ENCODE measurements at places on chromosomes 16 and 17.

GRCh38 chr17:73224237-73224636, 31.4 kb downstream of the COG1 start:
- no peak overlapping the region for H3K4me3 ChIP-seq
- H3K4me1 ChIP-seq, result no peaks in the 10 kb centered on the region
- H3K27me3 ChIP-seq, result no peaks in the 10 kb centered on the region
- DNase-seq, result no peak
- H3K36me3 ChIP-seq, result no peaks in the 10 kb centered on the region

GRCh38 chr17:2435862-2436261, 35.0 kb upstream of the MNT start:
- no peak overlapping the region for H3K4me3 ChIP-seq
- no peak for DNase-seq
- no peaks in the 10 kb centered on the region for H3K27me3 ChIP-seq
- H3K36me3 ChIP-seq, result peaks cover 31% of the 10 kb centered on the region

DNA sequence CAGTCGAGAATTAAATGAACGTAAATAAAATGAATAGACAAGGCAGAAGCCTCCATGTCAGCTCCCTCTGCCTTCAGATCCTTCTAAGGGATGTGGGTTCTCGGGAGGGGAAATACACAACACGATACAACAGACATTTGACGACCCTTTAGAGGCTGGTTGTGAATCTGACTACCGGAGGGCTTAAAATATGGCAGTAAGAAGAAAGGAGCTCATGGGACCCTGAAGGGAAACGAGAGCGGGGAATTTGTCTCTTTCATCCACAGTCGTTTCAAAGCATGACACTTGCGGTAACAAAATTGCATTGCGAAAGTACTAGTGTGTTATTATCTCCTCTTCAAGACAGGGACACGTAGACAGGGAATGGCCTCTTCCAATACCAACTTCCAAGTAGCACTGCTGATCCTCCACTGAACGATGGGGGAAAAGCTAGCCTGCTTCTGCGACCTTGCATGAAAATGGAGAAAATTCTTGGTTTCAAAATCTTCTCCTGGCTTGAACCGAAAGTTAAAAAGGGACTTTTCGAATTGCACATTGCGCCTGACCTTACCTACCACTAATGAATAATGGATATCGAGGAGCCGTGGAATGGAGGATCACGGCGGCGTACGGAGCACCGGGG, 1.2 kb upstream of the TNRC6C start:
- peaks cover 32% of the 10 kb centered on the region for H3K27me3 ChIP-seq
- H3K36me3 ChIP-seq, result no peaks in the 10 kb centered on the region
- H3K4me1 ChIP-seq, result peaks cover 17% of the 10 kb centered on the region
- peak; percentile 16 for DNase-seq
- H3K4me3 ChIP-seq, result peak overlapping the region; percentile 73

GRCh38 chr16:54847207-54847606, 83.5 kb upstream of the IRX5 start:
- no peak overlapping the region for H3K27ac ChIP-seq
- no peaks in the 10 kb centered on the region for H3K27me3 ChIP-seq
- H3K36me3 ChIP-seq, result no peaks in the 10 kb centered on the region

DNA sequence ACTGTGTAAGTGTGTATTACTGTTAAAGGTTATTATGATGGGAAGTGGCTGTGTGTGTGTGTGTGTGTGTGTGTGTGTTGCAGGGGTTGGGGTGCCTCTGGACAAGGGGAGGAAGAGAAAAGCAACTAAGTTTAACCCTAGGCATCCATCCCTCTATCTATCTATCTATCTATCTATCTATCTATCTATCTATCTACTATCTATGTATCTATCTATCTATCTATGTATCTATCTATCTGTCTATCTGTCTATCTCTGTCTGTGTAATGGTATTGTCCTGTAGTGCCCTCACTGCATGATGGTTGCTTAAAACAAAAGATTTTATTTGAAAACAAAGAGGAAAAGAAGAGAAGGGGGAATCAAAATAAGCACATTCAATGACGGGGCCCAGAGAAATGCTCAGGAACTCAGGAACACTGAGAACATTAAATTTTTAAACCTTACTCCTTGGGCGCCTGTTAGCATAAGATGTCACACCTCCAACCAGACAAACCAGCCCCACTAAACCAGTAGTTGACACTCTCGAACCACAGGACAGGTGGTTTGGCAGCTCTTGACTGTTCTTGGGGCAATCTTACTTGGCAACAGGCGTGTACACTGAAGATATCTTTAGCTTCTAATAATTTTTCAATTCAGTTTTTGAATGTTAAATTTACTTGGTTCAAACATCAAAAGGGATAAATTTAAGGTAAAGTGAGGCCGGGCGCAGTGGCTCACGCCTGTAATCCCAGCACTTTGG, 5.1 kb upstream of the RPL26 start:
- no peak overlapping the region for H3K27ac ChIP-seq
- DNase-seq, result peak; percentile 27
- H3K27me3 ChIP-seq, result no peaks in the 10 kb centered on the region
- no peaks in the 10 kb centered on the region for H3K36me3 ChIP-seq
- H3K4me1 ChIP-seq, result peaks cover 32% of the 10 kb centered on the region

DNA sequence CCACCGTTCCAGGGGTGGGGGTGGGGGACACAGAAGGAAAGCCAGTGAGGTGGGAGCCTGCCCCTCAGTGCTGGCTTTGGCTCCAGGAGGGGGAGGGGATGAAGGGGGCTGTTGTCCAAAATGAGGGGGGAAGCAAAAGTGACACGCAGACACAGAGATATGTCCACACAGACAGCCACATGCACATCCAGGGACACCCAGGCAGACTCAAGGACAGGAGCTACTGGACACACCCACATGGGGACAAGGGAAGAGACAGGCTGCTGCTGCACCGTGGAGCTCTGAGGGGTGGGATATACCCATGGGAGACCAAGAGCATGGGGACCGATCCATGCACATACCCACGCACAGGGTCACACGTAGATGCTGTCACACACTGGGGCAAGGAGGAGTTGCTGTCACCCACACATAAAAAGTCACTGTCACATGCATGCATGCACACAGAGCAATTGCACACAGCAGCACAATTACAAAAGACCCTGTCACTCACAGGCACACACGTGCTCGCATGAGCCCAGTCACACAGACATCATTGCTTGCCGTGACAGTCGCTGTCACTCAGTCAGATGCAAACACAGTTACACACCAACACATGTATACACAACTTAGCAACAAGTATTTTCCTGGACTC, 1.3 kb downstream of the THRA start:
- H3K27me3 ChIP-seq, result no peaks in the 10 kb centered on the region
- no peak overlapping the region for H3K4me3 ChIP-seq
- no peaks in the 10 kb centered on the region for H3K4me1 ChIP-seq
- no peaks in the 10 kb centered on the region for H3K36me3 ChIP-seq
- DNase-seq, result no peak
- no peak overlapping the region for H3K27ac ChIP-seq

- no peak overlapping the region for H3K4me3 ChIP-seq
- H3K36me3 ChIP-seq, result no peaks in the 10 kb centered on the region
- peak; percentile 80 for DNase-seq
- no peaks in the 10 kb centered on the region for H3K4me1 ChIP-seq
Observed at GRCh38 chr17:65754081-65754480, 192.6 kb upstream of the AXIN2 start.

GRCh38 chr17:20852239-20852989, 190.4 kb downstream of the USP22 start:
- no peaks in the 10 kb centered on the region for H3K4me1 ChIP-seq
- H3K27ac ChIP-seq, result no peak overlapping the region
- H3K36me3 ChIP-seq, result no peaks in the 10 kb centered on the region
- no peaks in the 10 kb centered on the region for H3K27me3 ChIP-seq

- no peaks in the 10 kb centered on the region for H3K36me3 ChIP-seq
- H3K27me3 ChIP-seq, result no peaks in the 10 kb centered on the region
- H3K27ac ChIP-seq, result no peak overlapping the region
- no peaks in the 10 kb centered on the region for H3K4me1 ChIP-seq
Observed at GRCh38 chr16:80656711-80657150, 115.9 kb downstream of the DYNLRB2 start.

- DNase-seq, result no peak
- no peaks in the 10 kb centered on the region for H3K27me3 ChIP-seq
- no peak overlapping the region for H3K4me3 ChIP-seq
Observed at GRCh38 chr16:3681206-3681605, 26.7 kb downstream of the DNASE1 start.

DNA sequence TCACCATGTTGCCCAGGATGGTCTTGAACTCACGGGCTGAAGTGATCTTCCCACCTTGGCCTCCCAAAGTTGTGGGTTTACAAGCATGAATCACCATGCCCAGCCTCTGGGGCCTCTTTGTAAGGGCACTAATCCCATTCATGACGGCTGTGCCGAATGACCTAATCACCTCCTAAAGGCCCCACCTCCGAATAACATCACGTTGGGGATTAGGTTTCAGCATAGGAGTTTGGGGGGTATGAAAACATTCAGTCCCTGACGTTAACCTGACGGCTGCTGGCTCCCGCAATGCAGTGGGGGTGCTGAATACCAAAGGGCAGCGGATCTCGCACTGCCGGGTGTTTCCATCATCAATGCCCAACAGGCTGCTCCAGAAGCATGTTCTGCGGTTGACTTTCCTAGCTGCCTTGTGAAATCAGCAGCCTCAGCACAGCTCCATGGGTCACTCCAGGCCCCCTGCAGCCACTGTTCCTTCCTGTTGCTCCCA, 120.8 kb upstream of the SEC14L1 start:
- H3K27me3 ChIP-seq, result no peaks in the 10 kb centered on the region
- DNase-seq, result no peak
- H3K4me1 ChIP-seq, result no peaks in the 10 kb centered on the region
- H3K36me3 ChIP-seq, result no peaks in the 10 kb centered on the region
- H3K27ac ChIP-seq, result no peak overlapping the region

GRCh38 chr17:48326310-48326709, 103.7 kb downstream of the SKAP1 start:
- H3K27me3 ChIP-seq, result no peaks in the 10 kb centered on the region
- no peak overlapping the region for H3K4me3 ChIP-seq
- no peaks in the 10 kb centered on the region for H3K4me1 ChIP-seq
- no peak overlapping the region for H3K27ac ChIP-seq
- H3K36me3 ChIP-seq, result no peaks in the 10 kb centered on the region
- no peak for DNase-seq

GRCh38 chr16:17397499-17397891, 73.3 kb downstream of the XYLT1 start:
- no peak for DNase-seq
- no peaks in the 10 kb centered on the region for H3K36me3 ChIP-seq
- peaks cover 3% of the 10 kb centered on the region for H3K4me1 ChIP-seq
- H3K27me3 ChIP-seq, result no peaks in the 10 kb centered on the region

GRCh38 chr16:30678586-30678970, 20.3 kb downstream of the FBRS start:
- no peaks in the 10 kb centered on the region for H3K4me1 ChIP-seq
- H3K4me3 ChIP-seq, result no peak overlapping the region
- H3K27ac ChIP-seq, result no peak overlapping the region

All from trophoblast cell (in vitro differentiated cells and primary cell).